ENCODE measurements at places on chromosomes 6 and 20.

DNA sequence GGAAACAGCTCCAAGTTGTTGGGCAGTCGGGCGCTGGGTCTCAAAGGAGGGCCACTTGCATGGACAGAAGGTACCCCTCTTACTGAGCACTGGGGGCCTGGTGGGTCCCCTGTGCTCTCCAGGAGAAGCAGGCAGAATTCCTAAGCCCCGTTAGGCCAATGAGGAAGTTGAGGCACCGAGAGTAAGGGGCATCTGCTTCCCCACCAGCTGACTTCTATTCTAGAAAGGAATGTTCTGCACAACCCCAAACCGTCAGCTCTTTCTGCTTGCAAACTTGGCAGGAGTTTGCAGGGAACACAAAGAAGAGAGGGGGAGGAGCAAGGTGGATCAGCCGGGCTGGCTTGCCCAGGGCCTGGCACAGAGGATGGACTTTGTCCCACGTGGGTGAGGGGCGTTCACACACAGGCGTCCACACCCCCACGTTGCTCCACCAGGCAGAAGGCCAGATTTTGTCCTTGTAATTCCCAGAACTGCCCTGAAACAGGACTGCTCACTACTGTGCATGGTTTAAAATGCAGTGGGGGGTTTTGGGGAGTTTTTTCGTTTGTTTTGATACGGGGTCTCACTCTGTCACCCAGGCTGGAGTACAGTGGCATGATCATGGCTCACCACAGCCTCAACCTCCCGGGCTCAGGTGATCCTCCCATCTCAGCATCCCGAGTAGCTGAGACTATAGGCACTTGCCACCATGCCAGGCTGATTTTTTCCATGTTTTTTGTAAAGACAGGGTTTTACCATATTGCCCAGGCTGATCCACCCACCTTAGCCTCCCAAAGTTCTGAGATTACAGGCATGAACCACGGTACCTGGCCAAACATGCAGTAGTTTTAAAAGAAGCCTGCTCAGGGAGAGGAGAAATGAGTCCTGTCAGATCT is 93.3 kb downstream of the SNX5 start:
- DNase-seq: peak; percentile 58

GRCh38 chr6:144232832-144233230 is 52.3 kb upstream of the UTRN start:
- no peak for DNase-seq

DNA sequence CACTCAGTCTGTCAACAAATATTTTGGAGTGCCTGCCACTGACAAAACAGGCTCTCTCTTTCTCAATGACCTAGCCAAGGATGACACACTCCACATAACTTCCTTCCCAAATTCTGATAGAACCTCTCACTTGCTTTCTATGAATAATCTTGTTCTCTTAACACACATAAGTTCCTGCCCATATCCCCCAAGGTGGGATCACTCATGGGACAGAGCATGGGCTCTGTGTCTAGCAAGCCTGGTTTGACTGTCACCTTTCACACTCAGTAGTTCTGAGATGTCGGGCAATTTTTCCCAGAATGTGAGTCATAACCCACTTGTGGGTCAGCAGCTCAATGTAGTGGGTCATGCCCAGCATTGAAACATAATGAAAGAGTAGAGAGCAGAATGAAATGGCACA is 78.1 kb downstream of the LRFN2 start:
- DNase-seq: no peak

DNA sequence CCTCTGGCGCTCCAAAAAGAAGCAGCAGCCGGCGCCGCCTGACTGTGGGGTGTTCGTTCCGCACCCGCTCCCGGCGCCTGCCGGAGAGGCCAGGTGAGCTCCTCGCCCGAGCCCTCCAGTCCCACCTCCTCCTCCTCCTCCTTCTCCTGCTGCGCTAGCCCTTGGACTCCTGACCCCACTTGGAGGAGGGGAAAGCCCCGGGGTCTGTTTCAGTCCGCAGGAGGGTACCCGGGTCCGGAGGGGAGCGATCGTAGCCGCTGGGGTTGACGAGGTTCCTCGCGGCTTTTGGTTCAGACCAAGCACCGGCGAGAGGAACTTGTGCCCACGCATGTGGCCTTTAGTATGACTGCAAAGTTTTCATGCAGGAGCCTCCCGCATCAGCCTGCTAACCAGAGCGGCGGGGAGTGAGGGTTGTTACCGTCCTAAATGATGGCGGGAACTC is 493 bp downstream of the CRYBG1 start:
- DNase-seq: peak; percentile 82

- DNase-seq: no peak
Observed at GRCh38 chr6:74606582-74607071, 599.2 kb downstream of the COL12A1 start.
